Stimulated activated CD4-positive, alpha-beta T cell treated with anti-CD3 and anti-CD28 coated beads, Interleukin-1b, Interleukin-23, amount 100 ng/mL, for 1 hour (primary cell): ENCODE measurements at places on chromosomes 2 and 18.

GRCh38 chr2:104416339-104417000 is 437.4 kb upstream of the POU3F3 start:
- no peak for DNase-seq

- DNase-seq: no peak
Measured at GRCh38 chr2:54083445-54083844, 32.0 kb upstream of the ACYP2 start.

- no peak for DNase-seq
Measured at GRCh38 chr2:96287273-96287856, 18.0 kb downstream of the SNRNP200 start.

GRCh38 chr2:96239091-96239490 is 26.7 kb downstream of the TMEM127 start:
- no peak for DNase-seq

- no peak for DNase-seq
Measured at GRCh38 chr2:160331258-160332025, 131.4 kb upstream of the ITGB6 start.

DNA sequence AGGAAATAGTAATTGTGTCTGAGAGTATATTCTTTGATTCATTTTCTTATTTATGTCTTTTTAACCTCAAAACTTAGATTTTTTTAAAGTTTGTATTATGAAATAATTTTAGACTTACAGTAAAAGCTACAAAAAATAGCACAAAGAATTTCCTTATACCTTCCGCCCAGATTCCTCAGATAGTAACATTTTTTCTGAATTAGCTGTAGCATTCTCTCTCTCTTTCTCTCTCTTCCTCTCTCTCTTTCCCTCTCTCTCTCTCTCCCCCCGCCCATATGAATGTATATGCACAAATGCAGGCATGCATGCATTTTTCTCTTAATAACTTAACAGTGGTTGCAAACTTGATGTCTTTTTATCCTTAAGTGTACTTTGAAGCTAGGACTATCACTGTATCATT is 361.1 kb upstream of the NRP2 start:
- no peak for DNase-seq

DNA sequence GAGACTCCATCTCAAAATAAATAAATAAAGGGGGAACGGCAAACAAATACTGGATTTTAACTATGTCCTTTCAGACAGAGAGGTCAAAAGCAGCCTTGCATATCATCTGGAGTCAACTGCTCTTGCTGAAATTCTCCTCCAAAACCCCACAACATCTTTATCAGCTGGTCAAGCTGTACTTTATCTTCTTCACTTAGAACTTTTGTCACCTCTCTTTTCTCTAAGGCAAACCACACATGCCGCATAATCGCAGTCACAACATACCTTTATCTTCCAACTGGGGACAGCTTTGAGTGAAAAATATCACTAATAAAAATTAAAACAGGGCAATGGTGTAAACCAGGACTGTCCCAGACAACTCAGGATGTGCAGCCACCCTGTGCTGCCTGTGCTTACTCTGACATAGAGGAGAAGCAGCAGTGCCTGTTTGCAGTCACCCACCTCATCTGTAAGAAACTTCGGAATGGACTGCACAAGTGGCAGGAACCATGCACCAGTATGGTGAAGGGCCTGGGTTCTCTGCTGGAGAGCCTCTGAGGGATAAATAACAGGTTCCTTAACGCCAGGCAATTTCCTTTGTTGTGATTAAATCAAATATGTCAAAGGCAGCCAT is 6.2 kb downstream of the MPPE1 start:
- no peak for DNase-seq

GRCh38 chr2:9809064-9809356 is 34.3 kb upstream of the TAF1B start:
- DNase-seq: no peak

DNA sequence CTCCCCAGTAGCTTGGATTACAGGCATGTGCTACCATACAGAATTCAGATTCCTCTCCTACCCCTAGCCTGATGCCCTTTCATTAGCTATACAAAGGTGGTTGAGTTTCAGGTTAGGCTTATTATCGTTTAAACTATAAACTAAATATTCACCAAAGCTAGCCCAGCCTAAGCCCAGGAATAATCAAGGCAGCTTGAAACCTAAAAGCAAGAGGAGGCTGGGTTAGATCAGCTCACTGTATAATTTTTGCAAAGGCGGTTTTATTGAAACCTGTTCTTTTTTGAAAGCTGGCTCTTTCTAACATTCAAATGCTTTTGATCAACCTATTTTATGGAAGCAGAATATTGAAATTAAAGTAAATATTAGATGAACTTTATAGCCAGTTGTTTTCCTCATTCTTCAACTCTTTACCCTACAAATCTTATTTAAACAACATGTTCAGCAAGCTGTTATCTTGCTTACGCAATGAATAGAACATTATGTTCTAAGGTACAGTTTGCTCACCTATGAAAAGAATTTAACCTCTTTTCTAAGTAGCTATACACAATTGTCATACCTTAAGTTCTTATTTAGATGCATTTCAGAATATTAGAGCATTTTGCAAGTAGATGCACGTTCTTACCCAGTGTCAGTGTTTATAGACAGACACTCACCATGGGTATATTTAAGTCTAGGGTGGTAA is 241.6 kb downstream of the NEDD4L start:
- no peak for DNase-seq

DNA sequence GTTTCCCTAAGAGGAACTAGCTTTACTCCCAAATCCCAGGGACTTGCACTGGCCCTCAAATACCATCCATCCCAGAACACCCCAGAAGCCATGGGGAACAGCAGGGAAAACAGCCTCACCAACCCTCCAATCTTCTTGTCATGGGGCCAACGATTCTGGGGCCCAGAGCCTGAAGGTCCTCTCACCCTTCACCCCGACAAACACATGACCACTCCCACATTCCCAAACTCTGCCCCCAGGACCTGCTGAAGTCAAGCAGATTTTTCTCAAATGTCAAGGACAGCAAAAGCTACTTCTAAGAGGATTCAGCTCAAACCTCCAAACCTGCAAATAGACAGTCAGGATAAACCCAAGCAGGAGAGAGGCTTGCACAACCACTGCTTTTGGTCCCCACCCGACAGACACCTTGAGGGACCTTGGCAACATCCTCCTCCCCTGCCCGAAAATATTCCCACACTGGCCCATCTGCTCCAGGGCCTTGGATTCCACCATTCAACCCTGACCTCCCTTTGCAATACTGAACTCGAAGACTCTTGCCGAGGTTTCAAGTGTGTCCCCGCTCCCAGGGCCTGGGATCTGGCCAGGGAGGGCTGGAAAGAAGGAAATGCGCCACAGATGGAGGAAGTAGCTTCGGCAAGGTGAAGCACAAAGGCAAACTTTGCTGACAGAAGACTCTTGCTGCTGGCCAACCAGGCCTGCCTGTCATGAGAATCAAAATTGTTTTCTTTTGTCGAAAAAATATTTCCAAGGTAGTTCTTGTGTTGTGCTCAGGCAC is 143.3 kb downstream of the ZFP36L2 start:
- no peak for DNase-seq

GRCh38 chr2:195411219-195411687 is 245.8 kb upstream of the SLC39A10 start:
- DNase-seq: no peak

GRCh38 chr2:86788165-86788564 is 2.5 kb downstream of the CD8A start:
- DNase-seq: no peak

DNA sequence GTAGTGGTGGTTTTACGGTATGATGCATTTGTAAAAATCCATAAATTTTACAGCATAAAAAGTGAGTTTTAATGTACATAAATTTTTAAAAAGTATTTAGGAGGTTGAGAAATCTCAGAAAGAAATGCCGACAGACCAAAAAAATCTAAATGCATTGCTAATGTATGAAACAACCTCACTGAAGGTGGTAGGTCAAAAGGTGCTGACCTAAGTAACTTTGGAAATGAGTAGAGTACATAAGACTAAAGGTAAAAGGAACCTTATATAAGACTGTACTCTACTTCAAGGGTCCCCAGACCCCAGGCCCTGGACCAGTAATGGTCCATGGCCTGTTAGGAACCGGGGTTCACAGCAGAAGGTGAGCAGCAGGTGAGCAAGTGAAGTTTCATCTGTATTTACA is 163.4 kb downstream of the COL6A3 start:
- no peak for DNase-seq

DNA sequence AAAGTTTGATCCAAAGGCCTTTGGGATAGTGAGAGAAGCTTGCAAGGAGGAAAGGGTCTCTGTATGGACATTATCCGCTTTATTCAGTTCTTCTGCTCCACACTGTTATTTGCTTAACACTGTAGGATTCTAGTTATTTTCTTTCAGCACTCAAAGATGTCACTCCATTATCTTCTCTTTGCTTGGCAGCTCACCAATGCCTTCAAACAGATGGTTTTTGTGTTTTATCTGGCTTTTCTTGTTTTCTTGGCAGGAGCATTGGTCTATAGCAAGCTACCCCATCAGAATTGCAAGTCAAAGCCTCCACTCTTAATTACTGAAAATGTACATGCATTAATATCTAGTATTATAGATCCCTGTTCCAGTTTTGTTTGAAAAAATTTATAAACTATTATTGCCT is 138.8 kb downstream of the EVA1A start:
- DNase-seq: no peak

DNA sequence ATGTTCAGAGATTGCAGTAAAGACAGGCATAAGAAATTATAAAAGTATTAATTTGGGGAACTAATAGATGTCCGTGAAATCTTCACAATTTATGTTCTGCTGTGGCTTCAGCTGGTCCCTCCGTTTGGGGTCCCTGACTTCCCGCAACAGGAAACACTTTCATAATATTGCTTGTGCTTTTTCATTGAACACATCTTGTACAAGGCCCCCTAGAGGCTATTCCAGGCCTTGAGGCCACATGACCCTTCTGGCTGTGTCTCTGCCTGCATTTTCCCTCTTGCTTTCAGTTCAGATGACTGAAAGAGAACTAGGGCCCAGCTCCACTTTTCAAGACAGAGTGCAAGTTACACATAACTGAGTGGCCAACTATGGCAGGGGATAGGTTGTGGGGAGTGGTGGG is 164.1 kb downstream of the TMEM247 start:
- no peak for DNase-seq

DNA sequence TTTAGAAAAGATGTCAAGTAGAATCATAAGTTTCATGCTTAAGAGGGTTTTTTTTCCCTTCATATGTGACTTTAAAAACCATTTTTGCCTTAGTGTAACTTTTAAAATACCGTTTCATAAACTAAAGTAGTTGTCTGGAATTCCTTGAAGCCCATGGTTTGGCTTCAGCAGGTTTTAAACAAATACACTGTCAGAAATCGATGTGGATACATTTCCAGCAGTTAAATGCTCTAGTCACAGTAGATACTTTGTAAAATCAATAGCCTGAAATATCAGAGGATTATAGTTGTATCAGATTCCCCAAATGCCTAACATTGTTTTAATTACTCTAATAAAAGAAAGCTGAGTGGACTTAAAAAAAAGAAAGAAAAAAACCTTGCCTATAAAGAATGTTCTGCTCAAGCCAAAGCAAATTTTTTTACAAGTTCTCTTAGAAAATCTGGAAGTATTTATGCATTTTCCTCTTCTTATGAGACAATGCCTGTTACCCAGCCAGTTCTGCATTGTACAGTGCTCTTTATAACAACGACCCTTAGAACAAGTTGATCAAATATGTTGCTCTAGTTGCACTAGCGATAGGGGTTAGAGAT is 260.5 kb downstream of the LTBP1 start:
- DNase-seq: no peak

DNA sequence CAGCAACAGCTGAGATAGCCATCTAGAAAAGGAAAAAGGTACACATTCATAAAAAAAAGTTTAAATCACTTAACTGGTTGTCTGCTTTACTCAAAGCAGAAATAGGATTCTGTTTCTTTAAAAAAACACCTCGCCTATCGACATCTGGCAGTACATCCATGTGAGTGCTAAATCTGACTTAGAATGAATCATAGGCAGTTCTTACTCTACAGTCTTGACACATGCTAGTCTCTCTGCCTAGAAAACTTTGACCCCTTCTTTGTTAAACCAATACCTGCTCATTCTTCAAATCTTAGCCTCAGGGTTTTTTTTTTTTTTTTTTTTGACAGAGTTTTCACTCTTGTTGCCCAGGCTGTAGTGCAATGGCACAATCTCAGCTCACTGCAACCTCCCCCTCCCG is 37.1 kb upstream of the GPR75 start:
- DNase-seq: no peak

DNA sequence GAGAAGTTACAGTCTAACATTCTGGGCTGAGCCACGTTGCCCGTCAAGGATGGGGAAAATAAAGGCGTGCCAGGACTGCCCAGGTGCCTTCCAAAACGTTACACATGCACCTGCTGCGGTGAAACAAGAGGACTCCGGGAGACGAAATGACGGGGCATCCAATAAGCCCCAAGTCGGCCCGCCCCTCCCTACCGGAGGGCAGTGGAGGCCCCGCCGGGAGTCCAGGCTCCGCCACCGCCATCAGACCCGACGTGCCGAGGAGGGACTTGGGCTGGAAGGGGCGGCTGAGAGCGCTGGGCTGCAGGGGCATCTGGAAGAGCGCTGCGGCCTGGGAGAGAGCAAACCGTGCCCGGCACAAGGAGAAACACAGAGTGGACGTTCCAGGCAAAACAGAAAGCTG is 112.5 kb upstream of the GPC1 start:
- no peak for DNase-seq

- DNase-seq: no peak
Measured at GRCh38 chr2:191167766-191168165, 17.0 kb upstream of the STAT4 start.

DNA sequence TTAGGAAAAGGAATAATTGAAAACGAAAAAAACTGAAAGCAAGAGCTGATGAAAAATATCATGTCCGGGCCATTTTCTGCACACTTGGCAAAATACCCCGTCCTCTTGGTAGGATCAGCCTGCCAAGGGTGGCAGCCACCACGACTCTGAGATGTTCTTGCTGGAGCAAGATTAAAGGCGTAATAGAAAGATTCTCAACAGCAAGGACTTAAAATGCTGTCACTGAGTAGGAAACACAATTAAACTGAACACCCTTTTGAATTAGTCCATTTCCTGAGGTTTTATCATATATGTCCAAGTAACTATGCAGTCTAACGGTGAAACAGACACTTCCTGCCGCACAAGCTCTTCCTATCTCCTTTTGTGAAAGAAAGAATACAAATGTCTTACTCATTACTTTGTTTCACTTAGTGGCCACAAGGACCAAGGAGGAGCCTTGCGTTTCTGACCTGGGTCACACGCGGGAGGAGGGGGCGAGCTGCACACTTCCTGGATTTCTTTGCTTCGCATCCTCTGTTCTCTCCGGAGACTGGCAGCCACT is 222.7 kb downstream of the PIEZO2 start:
- no peak for DNase-seq

DNA sequence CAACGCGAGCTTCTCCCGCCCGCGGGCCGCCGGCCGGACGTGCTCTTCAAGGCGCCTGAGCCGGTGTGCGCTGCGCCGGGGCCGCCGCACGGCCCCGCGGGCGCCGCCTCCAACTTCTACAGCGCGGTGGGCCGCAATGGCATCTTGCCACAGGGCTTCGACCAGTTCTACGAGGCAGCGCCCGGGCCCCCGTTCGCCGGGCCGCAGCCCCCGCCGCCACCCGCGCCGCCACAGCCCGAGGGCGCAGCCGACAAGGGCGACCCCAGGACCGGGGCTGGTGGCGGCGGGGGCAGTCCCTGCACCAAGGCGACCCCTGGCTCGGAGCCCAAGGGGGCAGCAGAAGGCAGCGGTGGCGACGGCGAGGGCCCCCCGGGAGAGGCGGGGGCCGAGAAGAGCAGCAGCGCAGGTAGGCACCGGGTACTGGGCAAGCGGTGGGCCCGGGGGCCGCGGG is 676 bp downstream of the HOXD11 start:
- DNase-seq: no peak
